ENCODE measurements at places on chromosomes 7 and 10.

DNA sequence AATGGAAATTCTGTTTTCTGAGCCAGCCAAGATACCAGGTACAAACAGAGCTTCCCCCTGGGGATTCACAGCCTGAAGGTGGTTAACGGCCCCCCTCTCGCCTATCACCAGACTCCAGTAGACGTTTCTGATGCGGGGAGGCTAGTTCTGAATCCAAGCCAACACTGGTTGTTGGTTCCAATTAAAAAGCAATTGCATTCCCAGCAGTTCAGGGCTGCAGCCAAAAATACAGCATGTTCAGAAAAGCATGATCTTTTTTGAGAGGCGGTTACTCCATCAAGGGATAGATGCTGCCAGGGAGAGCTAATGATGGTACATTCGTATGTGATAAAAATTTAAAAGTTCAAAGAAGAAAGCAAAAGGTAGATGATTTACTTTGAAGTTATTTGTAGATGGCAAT lies 481.0 kb downstream of the GALNT17 start:
- no peak for DNase-seq

GRCh38 chr7:94400643-94401427 lies 6.1 kb downstream of the COL1A2 start:
- no peak for DNase-seq

GRCh38 chr10:126147866-126148587 lies 240.2 kb downstream of the ADAM12 start:
- no peak for DNase-seq

DNA sequence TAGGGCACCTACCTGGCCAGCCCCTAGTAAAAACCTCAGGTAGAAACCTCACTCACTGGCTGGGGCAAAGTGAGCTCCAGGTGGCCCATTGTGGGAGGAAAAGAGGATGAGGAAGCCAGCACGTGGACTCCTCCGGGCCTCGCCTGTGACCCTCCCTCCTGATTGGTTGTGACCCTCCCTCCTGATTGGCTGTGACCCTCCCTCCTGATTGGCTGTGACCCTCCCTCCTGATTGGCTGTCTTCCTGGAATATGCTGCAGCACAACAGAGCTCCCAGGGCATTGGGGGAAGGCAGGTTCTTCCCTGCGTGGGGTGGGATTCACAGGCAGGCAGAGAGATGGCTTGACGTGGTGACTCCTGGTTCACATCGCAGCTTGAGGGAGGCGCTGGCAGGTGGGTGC lies 343.0 kb downstream of the GLRX3 start:
- no peak for DNase-seq

DNA sequence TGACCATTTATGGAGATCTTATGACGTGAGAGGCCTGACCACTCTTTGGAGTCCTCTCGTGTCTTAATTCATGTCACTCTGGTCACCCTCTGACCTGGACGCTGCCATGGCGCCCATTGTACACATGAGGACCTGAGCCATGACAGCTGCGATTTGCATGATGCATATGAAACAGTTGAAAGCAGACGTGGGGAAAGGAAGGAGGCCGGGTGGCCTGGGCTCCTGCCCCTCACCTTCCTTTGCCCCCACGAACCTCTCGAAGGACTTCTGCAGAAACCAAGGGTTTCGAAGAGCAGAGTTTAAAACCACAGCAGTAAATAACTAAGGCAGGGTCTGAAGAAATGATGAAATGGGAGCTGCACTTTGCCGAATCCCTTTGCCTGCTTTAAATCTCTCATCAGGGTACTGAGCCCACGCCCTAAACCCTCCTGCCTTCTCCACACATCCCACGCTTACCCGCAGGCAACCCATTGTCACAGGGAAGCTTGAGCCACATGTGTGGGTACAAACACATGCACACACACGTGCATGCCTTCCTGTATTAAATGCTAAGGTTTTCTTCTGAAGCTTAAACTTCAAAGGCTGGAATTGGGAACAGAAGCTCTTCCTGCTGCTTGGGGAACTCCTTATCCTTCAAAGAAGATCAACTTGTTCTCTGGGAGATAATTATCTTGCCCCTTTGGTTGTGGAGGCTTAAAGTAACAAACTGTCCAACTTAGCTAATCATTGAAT lies 11.7 kb upstream of the CALML3 start:
- DNase-seq = no peak

- DNase-seq = no peak
Observed at GRCh38 chr7:68925241-68925640, 673.0 kb upstream of the AUTS2 start.

DNA sequence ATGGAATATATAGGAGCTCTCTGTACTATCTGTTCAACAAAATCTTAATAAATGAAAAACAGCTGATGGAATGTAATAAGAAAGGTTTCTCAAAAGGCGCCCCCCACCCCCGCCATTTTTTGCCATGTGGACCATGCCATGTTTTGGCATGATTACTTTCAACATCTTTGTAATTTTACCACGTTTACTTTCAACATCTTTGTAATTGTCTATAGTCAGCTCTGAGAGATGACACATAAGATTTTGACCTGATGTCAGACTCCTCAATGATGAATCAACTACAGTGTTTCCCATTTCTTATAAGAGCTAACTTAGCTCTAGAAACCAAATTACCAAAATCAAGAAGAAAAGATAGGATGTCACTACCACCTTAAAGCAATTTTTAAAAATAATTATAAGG lies 144.9 kb upstream of the AHR start:
- DNase-seq = no peak

- peak; percentile 55 for DNase-seq
Observed at GRCh38 chr7:148912758-148913541, 28.9 kb upstream of the EZH2 start.

GRCh38 chr7:90726623-90727022 lies 130.5 kb downstream of the CDK14 start:
- no peak for DNase-seq

GRCh38 chr10:124332426-124332825 lies 86.3 kb downstream of the OAT start:
- no peak for DNase-seq

- DNase-seq = no peak
Observed at GRCh38 chr10:104013489-104013888, 46.5 kb downstream of the SLK start.

- no peak for DNase-seq
Observed at GRCh38 chr7:137962875-137963507, 38.9 kb downstream of the CREB3L2 start.

GRCh38 chr10:36097696-36098095 lies 455.6 kb upstream of the FZD8 start:
- no peak for DNase-seq

DNA sequence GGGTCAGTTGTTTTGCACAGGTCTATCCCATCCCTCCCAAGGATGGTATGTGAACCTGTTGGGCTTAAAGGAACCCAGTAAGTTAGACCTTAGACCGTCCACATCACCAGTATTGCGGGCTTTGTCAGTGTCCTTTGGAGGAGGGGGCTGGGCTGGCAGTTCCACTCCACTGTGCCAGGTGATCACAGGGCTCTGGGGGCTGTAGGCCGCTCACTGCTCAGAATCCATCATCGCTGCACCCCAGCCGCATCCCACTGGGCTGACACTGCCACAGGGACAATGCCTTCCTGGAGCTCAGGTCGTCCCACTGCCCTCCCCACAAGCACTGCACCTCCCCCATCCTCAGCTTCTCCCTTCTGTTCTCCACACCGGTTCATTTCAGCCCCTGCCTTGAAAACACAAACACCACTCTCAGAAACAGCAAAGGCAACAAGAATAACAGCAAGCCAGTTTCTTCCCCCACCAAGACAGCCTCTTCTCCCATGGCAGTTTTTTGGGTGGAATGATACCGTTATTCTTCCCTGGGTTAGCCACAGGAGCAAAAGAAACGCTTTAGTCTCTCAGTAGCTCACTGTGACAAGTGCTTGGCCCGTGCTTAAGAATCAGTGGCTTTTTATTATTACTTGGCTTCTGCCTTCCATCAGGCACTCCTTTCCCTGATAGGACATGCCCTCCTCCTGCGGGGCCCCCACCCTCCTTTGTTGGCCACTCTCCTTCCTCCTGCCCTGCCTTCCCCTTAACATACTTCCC lies 111.2 kb downstream of the GRK5 start:
- no peak for DNase-seq

DNA sequence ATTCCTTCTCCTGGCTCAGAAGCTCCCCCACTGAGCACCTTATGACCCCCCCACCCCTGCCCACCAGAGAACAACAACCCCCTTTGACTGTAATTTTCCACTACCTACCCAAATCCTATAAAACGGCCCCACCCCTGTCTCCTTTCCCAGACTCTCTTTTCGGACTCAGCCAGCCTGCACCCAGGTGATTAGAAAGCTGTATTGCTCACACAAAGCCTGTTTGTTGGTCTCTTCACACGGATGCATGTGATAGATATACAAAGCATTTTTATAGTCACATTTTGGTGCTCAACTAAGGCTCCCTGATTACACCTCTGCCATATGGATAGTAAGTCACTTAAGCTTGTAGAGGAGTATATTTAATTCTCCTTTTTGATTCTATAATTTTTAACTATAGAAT lies 985.8 kb downstream of the REEP3 start:
- no peak for DNase-seq

DNA sequence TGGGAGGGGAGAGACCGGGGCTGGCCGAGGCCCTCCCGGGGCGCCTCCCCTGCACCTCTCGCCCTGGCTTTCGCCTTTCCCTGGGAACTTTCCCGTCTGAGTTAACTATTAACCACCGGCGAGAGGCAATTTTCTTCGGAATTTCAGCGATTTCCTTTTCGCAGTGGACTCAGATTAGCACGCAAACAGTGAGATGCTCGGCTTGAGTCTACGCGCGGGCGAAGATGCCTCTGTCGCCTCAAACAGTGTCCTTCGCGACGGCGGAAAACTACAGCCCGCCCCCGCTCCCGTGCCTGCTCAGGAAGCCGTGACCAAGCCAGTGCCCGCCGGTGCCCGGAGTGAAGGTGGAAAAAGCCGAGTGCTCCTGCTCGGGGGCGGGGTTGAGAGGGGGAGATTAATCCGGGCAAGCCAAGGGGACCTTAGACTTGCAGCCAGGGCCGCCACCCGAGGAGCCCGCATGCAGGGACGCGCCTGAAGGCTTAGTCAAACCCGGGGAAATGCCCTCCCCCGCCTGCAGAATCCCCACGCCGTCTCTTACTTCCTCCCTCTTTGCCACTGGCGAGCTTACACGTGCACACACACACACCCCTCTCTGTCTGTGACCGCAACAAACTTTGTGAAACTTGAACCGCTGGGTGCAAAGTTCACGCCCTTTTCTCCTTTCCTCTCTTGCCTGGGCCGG lies 14.5 kb upstream of the PAX2 start:
- peak; percentile 81 for DNase-seq

GRCh38 chr10:45000138-45000751 lies 478 bp upstream of the ZNF22 start:
- DNase-seq = no peak

- DNase-seq = no peak
Observed at GRCh38 chr10:85642082-85642420, 724.5 kb downstream of the GRID1 start.

DNA sequence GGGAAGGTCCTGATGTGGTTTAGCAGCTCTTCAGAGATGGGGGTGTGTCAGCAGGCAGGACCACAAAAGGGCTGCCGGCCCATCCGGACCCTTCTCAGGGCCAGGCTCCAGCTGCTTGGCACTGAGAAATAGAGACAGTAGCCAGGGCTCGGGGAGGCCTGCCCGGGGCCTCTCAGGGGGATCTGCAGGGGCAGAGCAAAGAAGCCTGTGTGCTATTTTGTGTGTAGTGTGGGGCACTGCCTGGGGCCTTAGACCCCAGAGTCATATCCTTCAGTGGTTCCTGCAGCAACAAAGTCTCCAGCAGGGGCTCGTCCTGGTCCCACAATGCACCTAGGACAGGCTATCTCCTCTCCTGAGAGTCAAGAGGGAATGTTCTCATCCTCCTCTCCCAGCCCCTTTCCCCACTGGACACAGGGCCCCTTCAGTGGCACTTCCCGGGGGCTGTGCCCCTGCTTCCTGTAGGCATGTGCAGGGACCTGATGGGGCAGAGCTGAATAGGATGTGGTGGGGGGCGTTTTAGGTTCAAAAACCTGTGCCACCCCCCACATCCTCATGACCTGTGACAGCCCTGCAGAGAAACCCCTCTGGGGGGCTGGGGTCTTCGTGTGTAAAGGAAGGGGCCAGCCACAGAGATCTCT lies 159.5 kb upstream of the RHEB start:
- DNase-seq = no peak
